ENCODE measurements at places on chromosomes 1 and 21.

DNA sequence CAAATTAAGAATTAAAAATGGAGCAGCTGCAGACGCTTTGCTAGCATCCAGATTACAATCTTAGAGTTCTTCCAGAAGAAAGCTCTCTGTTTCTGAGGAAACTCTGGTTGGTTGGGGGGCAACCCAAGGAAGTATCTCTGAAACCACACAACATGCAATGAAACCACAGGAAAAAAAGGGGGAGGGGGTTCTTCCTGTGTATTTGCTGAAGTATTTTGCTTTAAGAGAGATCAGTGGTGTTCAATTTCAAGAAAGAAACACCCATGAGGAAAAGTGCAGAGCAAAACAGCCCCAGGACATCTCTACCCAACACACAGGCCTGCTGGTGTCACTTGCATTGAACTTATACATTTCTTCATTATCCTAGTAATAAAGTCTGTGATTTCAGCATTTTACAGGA lies 19.7 kb upstream of the TIAM1 start:
- DNase-seq, result peak; percentile 1

DNA sequence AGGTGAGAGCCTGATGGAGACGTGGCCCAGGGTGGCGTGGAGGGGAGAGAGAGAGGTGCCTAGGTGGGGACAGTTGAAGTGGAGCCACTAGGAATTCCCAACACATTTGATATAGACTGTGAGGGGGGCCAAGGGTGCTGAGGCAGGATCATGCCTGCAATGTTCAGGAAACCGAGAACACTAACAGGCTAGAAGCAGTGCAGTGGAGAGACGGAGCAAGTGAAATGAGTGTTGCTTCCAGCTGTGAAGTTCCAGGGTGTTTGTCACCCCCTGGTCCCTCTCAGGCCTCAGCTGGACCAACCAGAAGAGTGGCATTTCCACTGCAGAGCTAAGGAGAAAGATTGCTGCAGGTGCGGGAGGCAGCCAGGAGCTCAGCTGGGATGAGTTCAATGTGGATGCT lies 127.1 kb downstream of the RIPK4 start:
- no peak for DNase-seq

GRCh38 chr1:96445302-96445701 lies 276.3 kb upstream of the PTBP2 start:
- DNase-seq, result no peak

DNA sequence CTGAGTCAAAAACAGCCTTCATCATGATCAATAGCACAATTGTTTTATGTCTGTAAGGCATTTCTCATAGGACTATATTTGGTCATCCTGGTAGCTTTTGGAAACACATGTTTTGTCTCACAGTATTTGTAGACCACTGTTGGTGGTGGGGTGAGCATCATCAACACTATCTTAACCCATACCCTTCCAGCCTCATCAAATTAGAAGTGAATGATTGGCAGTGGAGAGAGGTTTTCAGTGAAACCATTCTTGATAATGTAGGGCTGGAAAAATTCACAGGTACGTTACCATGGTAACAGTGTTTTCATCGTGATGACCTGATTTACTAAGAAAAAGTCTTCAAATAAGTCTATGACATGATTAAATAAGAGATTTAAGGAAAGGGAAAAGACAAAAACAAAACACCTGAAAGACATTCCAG lies 45.3 kb upstream of the C1orf105 start:
- no peak for DNase-seq

- no peak for DNase-seq
These were observed 16.3 kb downstream of the MAP3K7CL start for GRCh38 chr21:29146726-29147125.

DNA sequence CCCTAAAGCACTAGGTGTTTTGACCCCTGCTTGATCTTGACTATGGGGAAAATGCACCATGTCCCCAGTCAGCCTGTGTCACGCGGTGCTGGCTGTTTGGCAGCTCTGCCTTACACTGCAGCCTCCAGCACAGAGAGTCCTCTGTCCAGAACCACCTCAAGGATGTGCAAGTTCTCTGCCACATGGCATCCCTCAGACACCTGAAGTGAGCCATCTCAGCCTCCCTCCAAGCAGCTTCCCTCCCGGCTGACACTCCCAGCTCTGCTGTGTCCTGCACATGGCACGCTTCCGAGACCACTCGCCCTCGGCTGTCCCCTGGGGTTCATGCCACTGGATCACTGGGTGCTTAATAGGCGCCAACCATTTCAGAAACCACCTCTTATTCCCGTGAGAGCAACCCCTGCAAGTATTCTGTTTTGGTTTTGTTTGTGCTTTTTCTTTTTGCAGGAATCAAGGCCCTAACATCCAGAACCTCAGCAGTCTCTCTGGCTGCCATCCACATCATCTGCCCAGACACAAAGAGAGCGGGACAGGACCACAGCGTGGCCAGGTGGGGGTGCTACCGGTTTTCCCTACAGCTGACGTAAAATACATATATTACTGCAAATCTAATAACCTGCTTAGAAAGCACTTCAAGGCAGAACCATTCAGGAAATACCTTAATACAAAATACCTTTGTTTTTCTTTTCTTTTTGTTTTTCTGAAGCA lies 45.7 kb downstream of the CAPZB start:
- no peak for DNase-seq

DNA sequence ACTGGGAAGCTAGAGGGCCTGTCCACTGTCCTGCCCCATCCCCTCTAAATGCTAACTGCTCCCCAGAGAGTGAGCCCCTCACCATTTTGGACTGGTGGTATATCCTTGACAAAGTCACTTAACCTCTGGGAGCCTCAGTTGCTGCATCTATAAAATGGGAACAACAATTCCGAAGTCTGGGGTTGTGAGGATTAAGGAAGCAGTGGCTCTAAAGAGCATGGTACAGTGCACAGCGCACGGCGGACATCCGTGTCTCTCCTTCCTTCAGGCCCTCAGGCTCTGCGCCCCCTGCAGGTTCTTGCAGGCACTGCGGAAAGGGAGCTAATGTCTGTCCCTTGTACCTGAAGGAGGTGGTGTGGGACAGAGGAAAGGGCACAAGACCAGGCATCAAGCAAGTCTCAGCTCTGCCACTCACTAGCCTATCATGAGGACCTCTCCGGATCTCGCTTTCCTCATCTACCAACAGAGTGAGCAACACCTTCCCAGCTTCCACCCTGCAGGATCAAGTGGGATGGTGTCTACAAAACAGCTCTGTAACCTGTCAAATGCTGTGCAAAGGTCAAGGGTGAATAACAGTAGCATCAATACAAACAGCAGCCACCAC lies 20.1 kb downstream of the ECE1 start:
- peak; percentile 73 for DNase-seq

Data from T-helper 1 cell (primary cell).